HCT116 (cell line): ENCODE measurements at places on chromosomes 3 and 15.

- no peak for DNase-seq
These were observed 264 bp upstream of the CMTM6 start for GRCh38 chr3:32502946-32503286.

DNA sequence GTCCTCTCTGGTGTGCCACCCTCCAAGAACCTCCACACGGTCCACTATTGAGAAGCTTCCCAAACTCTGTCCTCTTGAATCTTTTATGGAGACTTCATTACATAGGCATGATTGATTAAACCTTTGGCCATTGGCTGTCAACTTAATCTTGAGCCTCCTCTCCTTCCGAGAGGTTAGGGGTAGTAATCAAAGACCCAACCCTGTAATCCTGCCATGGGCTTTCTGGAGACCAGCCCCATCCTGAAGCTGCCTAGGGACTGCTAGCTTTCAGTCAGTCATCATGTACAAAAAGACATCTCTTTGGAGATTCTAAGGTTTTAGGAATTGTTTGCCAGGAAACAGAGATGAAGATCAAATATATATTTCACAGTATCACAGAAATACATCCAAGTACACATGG, 37.0 kb downstream of the APH1B start:
- DNase-seq: no peak

- no peak for DNase-seq
These were observed 1.9 kb upstream of the VWA5B2 start for GRCh38 chr3:184227481-184227935.

- DNase-seq: no peak
These were observed 12.0 kb downstream of the OR5K3 start for GRCh38 chr3:98402507-98402906.

DNA sequence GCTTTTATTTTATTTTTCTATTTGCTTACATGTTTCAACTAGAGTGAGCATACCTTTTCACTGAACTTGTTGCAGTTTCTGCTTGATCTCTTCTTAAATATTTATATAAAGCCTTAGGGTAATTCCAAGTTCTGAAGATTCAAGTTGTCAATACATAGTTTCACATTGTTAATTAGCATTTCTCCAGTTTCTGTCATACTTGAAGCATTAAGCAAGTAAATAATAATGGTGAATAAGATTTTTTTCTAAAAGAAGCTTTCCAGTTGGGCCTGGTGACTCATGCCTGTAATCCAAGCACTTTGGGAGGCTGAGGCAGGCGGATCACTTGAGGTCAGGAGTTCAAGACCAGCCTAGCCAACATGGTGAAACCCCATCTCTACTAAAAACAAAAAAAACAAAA, 53.9 kb downstream of the CALML4 start:
- no peak for DNase-seq

GRCh38 chr3:22225161-22225560, 474.2 kb upstream of the ZNF385D start:
- no peak for DNase-seq

GRCh38 chr15:95853350-95853749, 477.1 kb upstream of the NR2F2 start:
- no peak for DNase-seq

- peak; percentile 4 for DNase-seq
These were observed 48.1 kb downstream of the IQSEC1 start for GRCh38 chr3:13025090-13025489.

DNA sequence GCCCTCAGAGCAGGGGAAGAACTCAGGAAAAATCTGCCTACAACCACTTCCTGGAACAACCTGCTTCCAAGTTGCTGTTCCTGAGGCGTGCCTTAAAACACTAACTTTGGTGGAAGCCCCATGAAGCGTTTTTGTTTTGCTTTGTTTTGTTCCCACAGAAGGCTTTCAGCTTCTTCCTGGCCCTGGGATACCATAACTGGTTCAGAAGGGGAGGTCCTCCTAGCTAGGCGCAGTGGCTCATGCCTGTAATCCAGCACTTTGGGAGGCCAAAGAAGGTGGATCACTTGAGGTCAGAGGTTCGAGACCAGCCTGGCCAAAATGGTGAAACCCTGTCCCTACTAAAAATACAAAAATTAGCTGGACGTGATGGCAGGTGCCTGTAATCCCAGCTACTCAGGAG, 1.2 kb upstream of the IP6K1 start:
- DNase-seq: no peak

- DNase-seq: no peak
These were observed 252.1 kb downstream of the CPNE4 start for GRCh38 chr3:131782751-131783150.

DNA sequence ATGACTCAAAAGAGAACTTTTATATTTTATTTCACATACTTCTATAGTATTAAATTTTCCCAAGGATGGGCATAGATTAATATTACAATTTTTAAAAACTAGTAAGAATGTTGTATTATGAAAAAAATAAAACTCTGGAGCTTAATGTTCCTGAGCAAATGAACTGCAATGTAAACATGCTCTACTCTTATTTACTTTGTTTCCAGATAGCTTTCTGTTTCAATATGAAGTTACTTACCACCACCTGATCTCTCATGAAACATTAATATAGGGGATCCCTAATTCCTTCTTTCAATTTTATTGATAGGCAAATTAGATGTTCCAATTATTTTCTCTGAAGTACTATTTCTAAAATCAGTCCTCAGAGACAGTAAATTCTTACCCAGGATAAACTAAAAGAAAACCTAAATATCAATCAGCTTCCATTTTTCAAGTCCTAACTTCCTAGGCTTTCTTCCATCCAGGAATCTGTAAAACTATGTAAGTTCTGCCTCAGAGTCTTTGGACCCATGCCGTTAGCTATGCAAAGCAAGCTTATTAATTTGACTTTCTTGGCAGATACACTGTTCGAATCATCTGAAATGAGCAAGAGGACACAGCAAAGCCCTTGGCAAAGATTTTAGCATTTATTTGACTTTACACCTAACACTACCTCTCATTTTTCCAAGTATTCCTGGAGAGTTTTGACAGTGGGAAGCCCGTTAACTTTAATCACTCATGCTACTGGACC, 93.2 kb downstream of the PLCH1 start:
- no peak for DNase-seq

- no peak for DNase-seq
These were observed 17.1 kb upstream of the SKIC8 start for GRCh38 chr15:78316283-78317083.

GRCh38 chr3:16999871-17000270, 115.1 kb downstream of the PLCL2 start:
- DNase-seq: no peak

- DNase-seq: no peak
These were observed 621 bp downstream of the ANXA2 start for GRCh38 chr15:60396958-60397771.

DNA sequence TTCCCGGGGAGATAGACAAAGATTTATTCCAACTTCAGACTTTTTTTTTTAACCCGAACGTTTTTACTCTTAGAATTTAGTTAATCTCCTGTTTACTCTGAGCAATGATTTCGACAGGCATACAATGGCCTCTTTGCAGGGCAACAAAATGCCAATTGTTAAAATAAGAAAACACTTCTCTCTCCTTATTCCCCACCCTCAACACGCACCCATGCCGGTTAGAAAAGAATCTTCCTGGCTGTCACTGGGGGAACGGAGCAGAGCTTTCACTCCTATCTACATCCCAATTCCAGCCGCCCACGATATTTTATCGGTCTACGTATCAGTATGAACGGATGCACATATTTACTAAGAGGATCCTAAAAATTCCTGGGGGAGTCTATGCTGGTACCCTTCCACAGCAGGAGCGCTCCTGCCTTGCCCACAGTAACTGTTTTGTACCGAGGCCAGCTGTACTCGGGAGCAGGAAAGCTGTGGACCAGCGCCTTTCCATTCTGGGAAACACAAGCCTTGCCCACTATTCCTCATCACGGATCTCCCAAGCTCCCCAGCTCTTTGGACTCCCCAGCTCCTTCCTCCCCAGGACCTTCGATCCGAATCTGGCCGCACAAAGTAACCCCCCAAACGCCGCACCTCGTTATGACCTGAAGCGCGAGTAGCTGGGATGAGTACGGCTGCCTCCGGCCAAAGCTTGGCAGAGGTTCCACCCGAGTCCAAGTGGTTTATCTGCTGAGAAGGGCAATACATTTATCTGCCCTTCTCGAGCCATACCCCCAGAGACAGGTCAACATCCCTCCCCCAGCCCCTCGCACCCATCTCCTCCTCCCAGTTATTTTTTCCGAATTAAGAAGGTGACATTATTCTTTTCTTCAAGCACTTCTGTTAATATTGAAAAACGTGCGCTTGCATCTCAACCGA, 2.2 kb upstream of the FOXB1 start:
- no peak for DNase-seq

- DNase-seq: no peak
These were observed 43.7 kb downstream of the LRRC49 start for GRCh38 chr15:70936326-70936725.

DNA sequence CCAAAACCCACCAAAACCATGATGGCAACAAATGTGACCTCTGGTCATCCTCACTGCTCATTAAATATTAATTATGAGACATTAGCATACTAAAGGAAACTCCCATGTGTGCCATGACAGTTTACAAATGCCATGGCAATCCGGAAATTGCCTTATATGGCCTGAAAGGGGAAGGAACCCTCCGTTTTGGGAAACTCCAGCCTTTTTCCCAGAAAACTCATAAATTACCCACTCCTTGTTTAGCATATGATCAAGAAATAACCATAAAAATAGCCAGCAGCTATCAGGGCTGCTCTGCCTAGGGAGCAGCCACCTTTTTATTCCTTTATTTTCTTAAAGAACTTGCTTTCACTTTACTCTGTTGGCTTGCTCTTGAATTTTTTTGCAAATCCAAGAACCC, 992.7 kb downstream of the NTRK3 start:
- DNase-seq: no peak

GRCh38 chr3:34012102-34012461, 213.7 kb downstream of the PDCD6IP start:
- peak; percentile 7 for DNase-seq

DNA sequence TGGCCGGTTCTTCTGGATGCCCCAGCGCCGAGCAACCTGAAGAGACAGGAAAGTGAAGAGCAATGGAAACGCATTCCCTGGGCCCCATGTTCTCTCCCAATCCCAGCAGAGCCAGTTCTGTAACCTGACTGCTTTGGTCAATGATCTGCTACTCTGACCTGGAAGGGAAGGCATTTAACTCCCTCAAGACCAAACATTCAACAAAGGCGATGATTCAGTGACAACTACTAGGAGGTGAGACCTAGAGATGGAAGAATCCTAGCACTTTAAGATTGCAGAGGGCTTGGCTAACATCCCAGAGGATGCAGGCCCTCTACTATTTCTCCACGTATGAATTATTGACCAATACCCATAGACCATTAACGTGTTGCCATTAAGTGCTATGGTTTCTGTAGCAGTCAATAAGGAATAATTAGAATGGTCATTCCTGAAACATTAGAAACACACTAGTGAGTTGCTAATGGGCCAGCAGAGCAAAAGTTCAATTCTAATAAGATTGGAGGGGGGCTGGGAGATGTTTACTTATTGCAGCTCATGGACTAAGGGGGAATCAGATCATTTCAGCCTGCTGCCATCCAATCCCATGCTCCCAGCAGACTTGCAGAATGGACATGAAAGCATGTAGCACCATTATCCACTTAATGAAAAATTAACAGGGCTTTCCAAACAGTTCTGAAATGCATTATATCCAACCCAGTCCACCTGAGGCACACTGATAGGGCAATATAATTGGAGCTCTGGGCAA, 56.6 kb downstream of the ETV5 start:
- DNase-seq: no peak

- no peak for DNase-seq
These were observed 174.5 kb downstream of the MEIS2 start for GRCh38 chr15:36925653-36926426.

- DNase-seq: no peak
These were observed 19.1 kb upstream of the EPB42 start for GRCh38 chr15:43239732-43240491.

DNA sequence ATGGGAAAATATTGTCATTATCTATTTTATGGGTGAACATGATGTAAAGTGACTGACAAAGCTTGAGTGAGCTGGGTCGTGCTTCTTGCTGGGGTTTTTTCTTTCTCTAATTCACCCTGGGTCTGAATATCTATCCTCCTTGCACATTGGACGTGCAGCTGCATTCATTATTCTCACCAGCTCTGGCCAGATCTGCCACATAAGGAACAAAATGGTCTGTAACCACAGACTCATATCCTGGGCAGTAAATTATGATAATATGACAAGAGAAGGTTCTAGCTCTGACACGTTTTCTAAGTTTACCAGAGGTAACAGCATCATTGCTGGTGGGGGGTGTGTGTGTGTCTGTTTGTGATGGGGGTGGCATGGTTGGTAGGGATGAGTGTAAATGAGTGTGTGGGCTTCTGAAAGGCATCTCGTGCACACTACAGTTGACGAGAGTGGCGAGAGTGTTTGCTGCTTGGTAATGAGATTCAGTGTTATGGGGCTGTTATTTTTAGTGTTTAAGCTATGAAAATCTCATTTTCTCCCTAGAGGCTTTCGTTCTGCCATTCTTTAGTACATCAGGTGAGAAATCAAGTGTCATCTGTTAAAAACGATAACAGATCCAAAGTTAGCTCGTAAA, 418.4 kb downstream of the PDCD6IP start:
- DNase-seq: no peak

GRCh38 chr3:97899331-97899730, 72.9 kb downstream of the RIOX2 start:
- DNase-seq: no peak

- no peak for DNase-seq
These were observed 37.3 kb upstream of the CDV3 start for GRCh38 chr3:133535971-133536881.

DNA sequence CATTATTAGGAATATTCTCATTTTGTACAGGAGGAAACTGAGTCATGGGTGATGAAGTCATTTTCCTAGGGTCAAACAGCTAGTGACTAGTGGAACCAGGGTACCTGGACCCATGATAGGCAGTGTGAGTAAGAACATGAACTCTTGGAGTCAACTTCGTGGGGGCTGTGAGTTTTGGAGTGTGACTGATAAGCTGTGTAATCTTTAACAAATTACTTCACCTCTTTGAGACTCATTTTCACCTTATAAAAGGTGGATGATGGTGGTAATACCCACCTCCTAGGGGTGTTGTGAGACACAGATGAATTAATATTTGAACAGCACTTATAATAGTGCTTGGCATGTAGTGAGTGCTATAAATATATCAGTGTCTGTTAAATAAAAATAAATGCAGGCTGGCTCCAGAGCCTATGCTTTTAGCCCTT, 9.1 kb downstream of the SEMA6D start:
- no peak for DNase-seq

DNA sequence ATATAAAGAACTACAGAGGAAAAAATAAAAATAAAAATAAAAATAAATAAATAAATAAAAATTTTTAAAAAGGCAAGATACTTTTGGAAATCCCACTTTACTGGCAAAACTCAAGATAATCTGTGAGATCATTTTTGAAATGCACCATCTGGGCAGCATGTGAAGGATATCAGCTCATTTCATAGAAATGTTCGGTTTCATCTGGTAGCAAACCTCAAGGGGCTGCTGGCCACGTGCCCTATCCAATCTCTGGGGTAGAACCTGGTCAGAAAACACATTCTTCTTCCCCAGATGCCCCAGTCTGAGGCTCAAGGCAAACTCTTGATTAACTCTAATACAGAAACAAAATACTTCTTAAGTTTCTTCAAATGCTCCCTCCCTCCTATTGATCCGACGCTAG, 166.0 kb downstream of the FMN1 start:
- DNase-seq: no peak

GRCh38 chr15:60573936-60574335, 95.0 kb upstream of the ICE2 start:
- no peak for DNase-seq
